HS-27A (cell line): ENCODE measurements at places on chromosomes 3 and 15.
A peak's percentile ranks its signal among the peaks of the same experiment; 100 is the strongest.

GRCh38 chr3:15295506-15295905, 36.9 kb downstream of the SH3BP5 start:
- no peak for DNase-seq

GRCh38 chr3:16768014-16768413, 116.7 kb upstream of the PLCL2 start:
- DNase-seq, result no peak

GRCh38 chr3:171283848-171284222, 176.4 kb downstream of the TNIK start:
- no peak for DNase-seq

- DNase-seq, result no peak
These were observed 37.0 kb downstream of the ROPN1B start for GRCh38 chr3:126005951-126006350.

GRCh38 chr15:46344115-46344724, 709.4 kb downstream of the SQOR start:
- no peak for DNase-seq

GRCh38 chr15:57586661-57587424, 4.9 kb upstream of the MYZAP start:
- DNase-seq, result no peak

DNA sequence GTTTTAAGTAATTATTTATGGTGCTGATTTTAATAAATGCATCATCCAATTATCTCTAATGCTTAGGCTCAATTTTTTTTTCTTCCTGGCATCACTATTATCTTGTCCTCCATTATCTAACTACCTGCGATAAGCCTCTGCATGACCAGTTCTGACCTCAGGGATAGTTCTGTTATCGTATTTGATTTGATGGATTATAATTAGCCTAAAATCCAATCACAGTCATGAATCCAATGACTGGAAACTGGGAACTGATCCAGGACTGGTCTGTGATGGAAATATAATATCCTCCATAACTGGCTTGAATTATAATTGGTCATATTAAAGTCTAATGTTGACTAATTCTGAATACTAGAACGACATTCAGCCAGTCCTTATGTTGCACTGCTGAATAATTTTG, 1.1 kb downstream of the MYH15 start:
- no peak for DNase-seq

DNA sequence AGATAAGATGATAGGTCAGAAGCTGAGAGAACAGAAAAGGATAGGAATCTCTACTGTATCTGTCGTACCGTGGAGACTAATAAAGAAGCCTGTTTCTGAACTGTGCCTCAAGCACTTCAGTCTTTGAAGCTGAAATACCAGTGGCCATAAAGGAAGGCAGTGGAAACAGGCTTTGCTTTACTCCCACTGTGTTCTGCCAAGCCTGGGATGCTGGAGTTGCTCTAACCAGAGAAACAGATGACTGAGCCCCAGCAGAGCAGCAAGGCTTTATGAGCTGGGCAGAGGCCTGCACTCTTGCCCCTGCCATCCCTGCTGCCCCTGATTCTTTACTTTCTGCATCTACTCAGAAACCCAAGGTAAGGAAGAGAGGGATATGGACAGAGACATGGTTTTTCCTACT, 89.4 kb downstream of the PDE8A start:
- DNase-seq, result no peak

GRCh38 chr3:169945313-169945712, 21.3 kb upstream of the SEC62 start:
- no peak for DNase-seq

- DNase-seq, result no peak
These were observed 258.9 kb upstream of the THBS1 start for GRCh38 chr15:39321977-39322376.

DNA sequence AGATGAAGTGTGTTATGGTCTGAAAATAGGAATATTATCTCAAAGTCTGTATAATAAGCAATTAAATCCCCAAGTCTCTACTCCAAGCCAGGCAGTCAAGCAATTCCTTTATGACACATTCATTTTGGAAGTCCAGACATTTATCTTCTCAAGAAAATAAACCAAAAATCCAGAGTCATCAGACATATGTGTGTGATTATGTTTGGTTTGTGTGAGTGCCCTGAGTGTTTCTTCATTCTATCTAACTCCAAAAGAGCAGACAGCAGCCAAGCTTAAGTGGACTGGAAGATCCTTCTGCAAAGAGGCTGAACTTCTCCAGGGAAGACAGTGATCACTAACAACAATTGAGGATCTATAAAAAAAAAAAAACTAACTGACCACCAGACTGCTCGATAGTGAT, 239.8 kb downstream of the STAG1 start:
- no peak for DNase-seq

DNA sequence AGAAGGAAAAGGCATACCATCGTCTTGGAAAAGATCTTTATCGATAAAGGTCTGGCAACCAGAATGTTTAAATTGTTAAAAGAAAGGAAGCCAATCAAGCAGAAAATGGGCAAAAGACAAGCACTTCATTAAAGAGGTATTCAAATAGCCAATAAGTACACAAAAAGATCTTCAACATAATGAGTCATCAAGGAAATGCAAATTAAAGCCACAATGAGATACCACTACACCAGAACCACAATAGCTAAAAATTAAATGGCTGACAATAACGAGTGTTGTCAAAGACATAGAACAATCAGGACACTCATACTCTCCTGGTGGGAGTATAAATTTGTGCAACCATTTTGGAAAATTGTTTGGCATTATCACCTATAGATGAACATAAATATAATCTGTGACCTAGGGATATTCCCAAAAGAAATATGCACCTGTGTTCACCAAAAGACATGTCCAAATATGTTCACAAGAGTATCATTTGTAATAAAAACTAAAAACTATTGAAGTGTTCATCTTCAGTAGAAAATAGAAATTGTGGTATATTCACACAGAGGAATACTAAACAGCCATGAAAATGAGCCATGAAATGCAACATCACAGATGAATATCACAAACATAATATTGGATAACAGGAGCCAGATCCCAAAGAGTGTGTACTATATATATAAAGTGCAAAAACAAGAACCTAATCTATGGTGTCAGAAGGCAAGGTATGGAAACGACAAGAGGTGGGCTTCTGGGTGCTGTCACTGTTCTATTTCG, 14.4 kb upstream of the BTBD1 start:
- no peak for DNase-seq

- no peak for DNase-seq
These were observed 31.2 kb upstream of the ALDH1L1 start for GRCh38 chr3:126211569-126211968.

- DNase-seq, result no peak
These were observed 47.0 kb downstream of the TCF12 start for GRCh38 chr15:56965231-56966013.

DNA sequence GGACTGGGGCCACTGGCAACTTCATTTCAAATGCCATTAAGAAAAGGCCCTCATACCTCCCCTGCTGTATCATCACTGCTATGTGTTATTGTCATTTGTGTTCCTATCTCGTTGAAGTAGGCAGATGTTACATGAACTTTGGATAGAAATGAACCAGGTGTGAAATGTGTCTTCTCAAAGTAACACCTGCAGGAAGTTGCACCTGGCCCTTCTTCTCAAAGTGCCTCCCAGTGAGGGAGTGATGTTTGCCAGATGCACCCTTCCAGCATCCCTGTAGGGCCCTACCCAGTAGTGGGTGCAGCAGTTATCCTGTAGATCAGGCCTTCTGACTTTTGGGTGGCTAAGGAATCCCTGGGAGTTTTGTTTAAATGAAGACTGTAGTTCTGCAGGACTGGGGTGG, 197.7 kb upstream of the CTNNB1 start:
- DNase-seq, result no peak

GRCh38 chr3:112718516-112718915, 77.6 kb upstream of the CCDC80 start:
- no peak for DNase-seq

- DNase-seq, result no peak
These were observed 36.2 kb downstream of the CDCP1 start for GRCh38 chr3:45109771-45110508.

GRCh38 chr3:194421-194820, 2.1 kb upstream of the CHL1 start:
- no peak for DNase-seq

DNA sequence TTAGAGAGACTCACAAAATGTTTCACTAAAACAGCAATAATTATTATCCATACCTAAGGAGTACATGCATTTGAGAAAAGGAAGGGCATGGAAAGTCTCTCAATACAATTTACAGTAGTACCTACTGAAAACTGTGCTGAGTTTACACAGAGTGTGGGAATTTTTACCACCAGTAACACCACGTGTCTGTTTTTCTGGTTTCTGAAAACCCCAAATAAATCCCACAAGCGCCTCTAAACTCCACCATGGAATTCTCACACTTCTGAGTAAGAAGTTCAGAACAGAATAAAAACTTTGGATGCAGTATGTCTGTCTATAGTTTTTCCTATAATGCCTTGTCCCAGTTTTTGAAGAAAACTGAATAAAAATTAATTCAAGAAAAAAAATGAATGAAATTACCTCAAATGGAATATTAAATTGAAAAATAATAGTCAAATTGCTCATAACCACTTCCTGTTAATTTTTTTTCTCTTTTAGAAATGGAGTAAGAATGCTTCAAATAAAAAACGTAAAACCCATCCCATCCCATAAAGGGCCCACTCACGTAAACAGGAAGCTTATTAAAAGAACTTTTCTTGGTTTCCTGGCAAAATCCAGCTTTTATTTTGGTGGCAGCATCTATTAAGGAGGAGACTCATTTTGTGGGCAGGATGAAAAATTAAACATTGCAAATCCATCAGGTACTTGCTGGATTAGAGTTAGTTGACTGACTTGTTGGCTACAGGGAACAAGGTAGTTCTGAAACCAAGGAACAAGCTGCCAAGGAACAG, 378.1 kb downstream of the TIGIT start:
- no peak for DNase-seq

DNA sequence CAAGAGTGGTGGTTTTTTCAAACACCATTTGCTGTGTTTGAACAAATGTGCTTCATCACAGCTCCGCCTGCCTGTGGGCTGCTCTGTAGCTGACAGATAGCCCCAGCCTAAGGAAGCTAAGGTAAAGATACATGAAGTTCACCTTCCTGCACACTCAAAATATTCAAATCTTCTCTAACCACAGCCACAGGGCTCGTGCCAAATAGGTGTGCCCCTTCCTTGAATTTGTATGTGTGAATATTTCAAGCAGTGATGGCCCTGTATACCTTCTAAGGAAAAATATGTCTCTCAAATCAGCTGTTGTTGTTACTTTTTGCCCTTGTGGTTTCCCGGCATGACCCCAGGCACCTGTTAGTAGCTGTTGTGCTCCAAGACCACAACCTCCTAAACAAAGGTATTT, 92.8 kb downstream of the CCNL1 start:
- no peak for DNase-seq

- no peak for DNase-seq
These were observed 502.9 kb downstream of the GABRG3 start for GRCh38 chr15:27473845-27474244.

DNA sequence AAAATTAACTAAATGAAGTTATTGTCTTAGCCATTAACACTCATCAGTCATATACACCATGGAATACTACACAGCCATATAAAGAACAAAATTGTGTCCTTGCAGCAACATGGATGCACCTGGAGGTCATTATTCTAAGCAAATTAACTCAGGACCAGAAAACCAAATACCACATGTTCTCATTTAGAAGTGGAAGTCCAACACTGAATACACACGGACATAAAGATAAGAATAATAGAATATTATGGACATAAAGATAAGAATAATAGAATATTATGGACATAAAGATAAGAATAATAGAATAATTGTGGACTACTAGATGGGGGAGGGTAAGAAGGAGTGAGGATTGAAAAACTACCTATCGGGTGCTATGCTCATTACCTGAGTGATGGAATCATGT, 122.3 kb downstream of the CHL1 start:
- DNase-seq, result no peak

GRCh38 chr3:170809975-170810357, 60.0 kb downstream of the RPL22L1 start:
- DNase-seq, result no peak

- DNase-seq, result no peak
These were observed 61.2 kb downstream of the CD200 start for GRCh38 chr3:112394003-112394640.

GRCh38 chr3:98564282-98565005, 29.0 kb downstream of the CPOX start:
- no peak for DNase-seq

- no peak for DNase-seq
These were observed 20.9 kb downstream of the KAT2B start for GRCh38 chr3:20060974-20061685.

- peak; percentile 3 for DNase-seq
These were observed 885.1 kb downstream of the ZPLD1 start for GRCh38 chr3:103319912-103320311.
